ENCODE measurements at places on chromosomes 5 and 9.

DNA sequence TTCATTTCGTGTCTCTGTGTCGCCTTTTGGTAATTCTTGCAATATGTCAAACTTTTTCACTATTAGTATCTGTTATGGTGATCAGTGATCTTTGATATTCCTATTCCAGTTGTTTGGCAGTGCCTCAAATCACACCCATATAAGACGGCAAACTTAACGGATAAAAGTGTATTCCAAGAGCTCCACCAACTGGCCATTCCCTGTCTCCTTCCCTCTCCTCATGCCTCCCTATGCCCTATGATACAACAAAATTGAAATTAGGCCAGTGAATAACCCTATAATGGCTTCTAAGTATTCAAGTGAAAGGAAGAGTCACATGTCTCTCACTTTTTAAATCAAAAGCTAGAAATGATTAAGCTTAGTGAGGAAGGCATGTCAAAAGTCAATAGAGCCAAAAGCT, 74.8 kb downstream of the CDK5RAP2 start:
- no peak for DNase-seq

- DNase-seq = peak; percentile 64
Measured at GRCh38 chr9:121271368-121272341, 3.7 kb downstream of the GSN start.

GRCh38 chr9:69936427-69936826, 107.2 kb upstream of the MAMDC2 start:
- no peak for DNase-seq

DNA sequence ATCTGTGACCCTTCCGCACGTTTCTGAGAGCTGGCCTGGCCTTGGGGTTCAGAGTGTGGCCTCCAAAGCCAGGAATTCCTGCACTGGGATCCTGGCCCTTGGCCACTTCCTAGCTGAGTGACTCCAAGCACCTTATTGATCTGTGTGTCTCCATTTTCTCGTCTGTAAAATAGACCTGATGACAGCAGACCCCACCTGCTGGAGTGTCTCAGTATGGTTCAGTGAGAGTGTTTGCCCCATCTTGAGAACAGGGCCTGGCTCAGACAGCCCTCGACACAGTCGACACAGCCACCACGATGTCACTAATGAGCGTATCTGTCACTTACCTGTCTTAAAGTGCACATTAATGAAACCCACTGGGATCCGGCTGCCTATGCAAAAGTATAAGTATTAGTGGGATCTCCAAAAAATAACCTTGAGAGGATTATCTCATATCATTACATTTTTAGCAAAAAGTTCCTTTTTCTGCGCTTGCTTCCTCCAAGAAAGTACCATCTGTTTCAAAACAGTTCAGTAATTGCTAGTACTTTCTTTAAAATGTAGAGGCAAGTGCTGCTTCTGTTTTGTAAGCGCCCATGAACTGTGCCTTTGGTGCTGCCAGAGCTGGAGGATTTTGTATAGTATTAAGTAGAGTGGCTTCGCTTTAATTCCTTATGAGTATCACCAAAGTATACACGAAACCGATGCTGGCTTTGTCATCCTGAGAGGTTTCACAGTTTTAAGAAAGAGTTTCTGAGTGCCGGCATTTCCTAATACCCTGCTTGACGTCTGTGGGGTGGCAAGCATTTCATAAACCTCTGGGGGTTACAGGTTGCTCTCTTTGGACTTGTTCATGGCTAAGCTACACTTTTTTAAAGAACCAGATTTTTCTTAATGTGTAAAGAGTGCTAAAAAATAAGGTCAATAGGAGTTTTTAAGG, 31.7 kb downstream of the UBE2QL1 start:
- DNase-seq = no peak
